ENCODE measurements at places on chromosomes 3 and 15.

- DNase-seq: no peak
These were observed 101.2 kb downstream of the CORO2B start for GRCh38 chr15:68679961-68680371.

GRCh38 chr3:157551961-157552360, 48.7 kb upstream of the VEPH1 start:
- DNase-seq: no peak

- no peak for DNase-seq
These were observed 23.5 kb downstream of the MAGEF1 start for GRCh38 chr3:184688251-184688881.

DNA sequence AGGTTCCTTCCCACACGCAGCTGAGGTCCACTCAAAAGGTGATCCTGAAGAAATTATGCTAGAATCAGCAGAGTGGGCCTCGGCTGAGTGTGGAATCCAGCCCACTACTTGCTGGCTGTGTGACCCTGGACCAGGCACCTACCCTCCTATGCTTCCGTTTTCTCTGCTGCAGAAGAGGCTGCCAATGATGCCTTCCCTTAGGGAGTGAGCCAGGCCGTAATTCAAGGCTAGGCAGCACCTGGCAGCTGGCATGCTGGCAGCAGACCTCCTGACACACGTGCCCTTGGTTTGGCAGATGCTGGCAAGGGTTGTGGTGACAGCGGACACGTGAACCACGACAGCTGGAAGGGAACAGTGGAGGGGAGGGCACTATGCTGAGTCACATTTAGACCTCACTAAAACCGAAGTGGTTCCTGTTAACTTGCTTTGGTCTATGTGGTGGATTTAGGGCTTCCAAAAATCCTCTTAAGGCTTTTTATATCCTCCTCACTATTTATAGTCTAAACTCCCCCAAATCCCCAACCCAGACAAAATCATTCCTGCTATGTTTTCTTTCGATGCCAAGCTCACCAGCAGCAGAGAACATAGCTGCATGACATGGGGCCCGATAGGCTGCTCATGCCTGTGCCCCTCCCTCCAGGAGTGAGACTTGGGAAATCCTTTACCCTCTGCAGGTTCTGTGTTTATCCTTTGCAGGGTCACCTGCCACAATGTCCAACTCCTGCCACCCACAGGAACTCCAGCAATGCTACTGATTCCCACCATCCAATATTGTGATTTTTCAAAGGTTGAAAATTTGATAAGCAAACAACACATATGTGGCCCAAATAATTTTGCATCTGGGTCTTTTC, 10.6 kb upstream of the PCSK6 start:
- DNase-seq: no peak

DNA sequence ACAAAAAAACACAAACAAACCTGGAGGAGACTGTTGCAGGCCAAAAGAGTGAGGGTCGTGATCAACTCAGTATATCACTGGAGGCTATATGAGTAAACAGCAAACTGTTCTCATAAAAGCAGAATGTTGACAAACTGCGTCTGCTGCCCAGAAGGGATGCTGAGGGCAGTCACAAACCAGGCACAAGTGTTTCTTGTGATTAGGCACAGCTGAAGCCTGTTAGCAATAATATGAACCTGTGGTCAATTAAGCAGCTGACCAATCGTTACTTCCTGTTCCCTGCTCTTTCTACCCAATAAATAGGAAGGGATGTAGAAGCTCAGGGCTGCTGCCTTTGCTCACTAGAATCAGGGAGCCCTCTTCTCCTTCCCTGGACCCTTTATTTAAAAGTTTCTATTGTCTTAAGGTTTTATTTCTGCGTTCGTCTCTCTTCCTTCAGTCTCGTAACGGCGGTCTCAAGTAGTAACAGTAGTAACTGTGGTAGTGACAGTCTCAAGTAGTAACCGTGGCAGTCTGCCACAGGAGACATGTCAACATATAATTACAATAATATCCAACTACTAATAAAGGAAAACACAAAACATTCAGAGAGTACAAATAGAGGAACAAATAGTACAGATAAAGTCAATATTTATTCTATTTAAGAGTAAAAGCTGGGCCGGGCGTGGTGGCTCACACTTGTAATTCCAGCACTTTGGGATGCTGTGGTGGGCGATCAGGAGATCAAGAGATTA, 698.4 kb upstream of the CCDC54 start:
- DNase-seq: no peak

GRCh38 chr3:57173687-57174086, 8.5 kb upstream of the IL17RD start:
- DNase-seq: no peak

- peak; percentile 62 for DNase-seq
These were observed 19.7 kb upstream of the SATB1 start for GRCh38 chr3:18444595-18445400.

- no peak for DNase-seq
These were observed 134.8 kb downstream of the ASB7 start for GRCh38 chr15:100737214-100737613.

DNA sequence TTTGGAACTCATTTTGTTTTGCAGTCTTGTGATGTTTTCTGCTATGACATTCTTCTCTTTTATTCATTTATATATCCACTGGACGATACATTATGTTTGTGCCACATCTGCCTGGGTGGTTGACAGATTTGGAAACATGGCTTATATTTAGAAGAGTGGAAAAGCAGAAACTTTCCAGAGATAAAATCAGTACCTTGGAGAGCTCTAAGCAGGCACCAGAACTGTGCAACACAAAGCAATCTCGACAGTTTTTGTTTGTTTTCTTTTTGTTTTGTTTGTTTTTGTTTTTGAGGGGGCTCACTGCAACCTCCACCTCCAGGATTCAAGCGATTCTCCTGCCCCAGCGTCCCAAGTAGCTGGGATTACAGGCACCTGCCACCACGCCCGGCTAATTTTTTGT, 45.5 kb downstream of the SYN2 start:
- DNase-seq: no peak

DNA sequence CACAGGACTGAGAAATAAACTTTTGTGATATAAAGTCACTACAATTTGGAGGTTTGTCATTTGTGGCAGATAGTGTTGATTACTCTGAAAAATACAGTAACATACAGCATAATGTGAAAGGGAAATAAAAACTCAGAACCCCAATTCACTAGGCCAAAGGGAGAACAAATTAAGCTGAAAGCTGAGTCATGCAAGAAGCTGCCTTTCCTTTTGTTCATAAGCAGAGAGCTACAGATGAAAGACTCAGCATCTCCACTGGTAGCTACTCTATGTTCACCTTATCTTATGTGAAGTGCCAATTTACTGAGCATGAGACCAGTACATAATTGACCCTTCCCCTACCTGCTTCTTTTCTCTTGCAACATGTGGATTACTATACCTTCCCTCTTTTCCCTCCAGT, 19.3 kb upstream of the SLTM start:
- no peak for DNase-seq

- DNase-seq: no peak
These were observed 104.5 kb downstream of the MESD start for GRCh38 chr15:80885016-80885579.

- no peak for DNase-seq
These were observed 134.0 kb upstream of the THRB start for GRCh38 chr3:24628523-24629258.

GRCh38 chr15:100717596-100717995, 115.2 kb downstream of the ASB7 start:
- DNase-seq: no peak

GRCh38 chr15:63452552-63453136, 51.7 kb upstream of the USP3 start:
- DNase-seq: no peak

DNA sequence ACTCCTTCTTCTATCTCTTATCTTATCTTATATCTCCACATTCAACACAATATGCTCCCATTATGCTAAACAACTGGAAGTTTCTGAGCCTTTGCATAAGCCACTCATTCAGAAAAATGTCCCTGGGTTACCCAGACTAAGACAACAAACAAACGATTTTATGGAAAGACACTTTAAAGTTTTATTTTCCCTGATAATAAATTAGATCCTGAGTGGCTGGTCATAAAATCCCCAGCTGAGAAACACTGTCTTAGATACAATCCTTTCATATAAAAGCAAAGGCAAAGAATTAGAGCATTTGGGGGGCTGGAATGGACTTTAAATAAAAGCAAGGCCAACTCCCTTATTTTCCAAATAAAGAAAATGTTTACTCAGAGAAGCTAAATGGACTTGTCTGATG, 322.3 kb downstream of the GBE1 start:
- DNase-seq: no peak

DNA sequence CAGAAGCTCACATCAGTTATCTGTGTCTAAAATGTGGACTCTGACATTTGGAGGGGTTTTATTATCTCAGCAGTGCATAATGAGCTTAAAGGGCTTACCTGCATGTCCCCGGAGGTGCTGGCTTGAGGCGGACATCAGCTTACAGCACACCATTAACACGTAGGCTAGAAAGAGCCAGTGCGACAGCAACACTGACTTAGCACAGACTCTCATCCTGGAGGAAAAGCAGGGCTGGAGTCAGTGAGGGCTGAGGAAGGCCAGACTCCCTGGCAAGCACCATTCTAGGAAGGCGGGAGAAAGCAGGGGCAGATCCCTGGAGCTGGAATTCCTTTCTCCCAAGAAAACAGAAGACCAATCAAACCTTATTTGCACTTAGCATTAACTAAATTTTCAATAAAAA, 51.7 kb downstream of the TAFA4 start:
- DNase-seq: no peak

DNA sequence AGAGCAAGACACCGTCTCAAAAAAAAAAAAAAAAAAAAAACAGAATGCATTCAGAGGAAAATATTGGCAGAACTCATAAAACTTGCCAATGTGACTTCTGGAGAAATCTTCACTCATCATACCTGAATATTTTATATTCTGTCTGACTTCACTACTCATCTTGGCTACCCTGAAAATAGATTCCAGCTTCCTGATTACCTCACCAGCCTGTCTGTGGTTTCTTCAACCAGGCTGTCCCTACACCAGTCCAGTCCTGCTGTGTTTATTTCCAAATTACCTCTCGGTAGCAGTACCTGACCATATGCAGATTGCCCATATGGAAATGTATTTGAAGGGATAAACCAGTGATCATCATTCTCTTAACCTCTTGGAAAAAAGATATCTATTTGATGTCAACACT, 9.3 kb upstream of the P3H2 start:
- DNase-seq: no peak

DNA sequence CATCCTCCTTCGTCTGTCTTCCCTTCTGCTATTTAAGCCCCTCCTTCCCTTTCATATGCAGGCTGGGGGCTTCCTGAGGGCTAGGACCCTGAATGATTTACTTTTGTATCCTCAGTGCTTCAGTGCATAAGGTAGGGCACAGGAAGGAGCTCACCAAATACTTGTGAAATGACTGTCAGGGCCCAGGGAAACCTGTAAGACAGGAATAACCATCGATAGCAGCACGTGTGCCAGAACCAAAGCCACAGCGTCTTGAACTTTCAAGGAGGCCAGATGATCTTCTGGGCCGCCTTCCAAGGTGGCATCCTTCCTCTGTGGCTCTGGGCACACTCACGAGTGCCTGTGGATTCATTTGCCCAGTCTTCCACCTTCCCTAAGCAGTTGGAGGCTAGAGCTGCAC, 3.9 kb downstream of the TMED3 start:
- no peak for DNase-seq

DNA sequence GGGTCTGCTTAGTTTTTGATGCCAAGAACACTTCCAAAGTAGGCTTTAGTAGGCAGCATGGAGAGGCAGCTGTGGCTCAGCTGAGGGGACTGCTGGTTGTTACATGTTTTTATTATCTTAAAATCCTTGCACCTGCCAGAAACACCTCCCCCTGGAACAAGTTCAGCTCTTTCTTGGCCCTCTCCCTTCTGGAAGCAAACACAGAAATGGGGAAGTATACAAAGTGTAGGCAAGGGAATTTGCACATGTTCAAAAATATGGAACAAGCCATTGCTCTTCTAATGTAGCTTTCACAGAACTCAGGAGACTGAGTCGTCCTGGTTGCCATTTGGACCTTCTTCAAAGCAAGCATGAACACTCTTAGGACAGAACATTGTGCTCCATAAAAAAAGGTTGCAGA, 169.1 kb upstream of the SEMA6D start:
- no peak for DNase-seq

DNA sequence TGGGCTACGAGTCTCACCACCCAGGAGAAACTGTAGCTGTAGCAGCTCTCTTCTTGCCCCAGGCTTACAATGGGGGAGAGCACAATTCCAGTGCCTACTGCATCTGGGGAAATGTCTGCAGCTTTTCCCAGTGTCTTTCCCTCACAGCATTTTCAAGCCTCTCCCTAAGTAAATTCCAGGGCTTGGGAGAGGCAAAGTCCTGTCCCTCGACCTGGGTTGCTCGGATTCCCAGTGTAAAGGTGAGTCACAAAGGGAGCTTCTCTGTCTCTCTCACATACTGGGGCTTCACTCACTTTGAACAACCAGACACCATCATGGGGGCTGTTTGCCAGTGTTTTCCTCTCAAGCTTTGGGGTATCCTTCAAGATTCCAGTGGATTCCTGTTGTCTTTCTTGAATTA, 689.4 kb upstream of the NAALADL2 start:
- DNase-seq: no peak
